ENCODE measurements at places on chromosomes 12 and 14. TPM values are rescaled to one million over a fixed set of nuclear protein-coding genes. Genes with fewer than 3 reads are reported as not detected.
A peak's percentile ranks its signal among the peaks of the same experiment; 100 is the strongest.

GRCh38 chr14:32436993-32437392 lies 107.9 kb downstream of the AKAP6 start:
- H3K4me1 ChIP-seq, result peaks cover 4% of the 10 kb centered on the region
- H3K36me3 ChIP-seq, result no peaks in the 10 kb centered on the region
- no peak overlapping the region for H3K27ac ChIP-seq
- no peaks in the 10 kb centered on the region for H3K27me3 ChIP-seq
- H3K4me3 ChIP-seq, result no peak overlapping the region
- peak; percentile 26 for DNase-seq

DNA sequence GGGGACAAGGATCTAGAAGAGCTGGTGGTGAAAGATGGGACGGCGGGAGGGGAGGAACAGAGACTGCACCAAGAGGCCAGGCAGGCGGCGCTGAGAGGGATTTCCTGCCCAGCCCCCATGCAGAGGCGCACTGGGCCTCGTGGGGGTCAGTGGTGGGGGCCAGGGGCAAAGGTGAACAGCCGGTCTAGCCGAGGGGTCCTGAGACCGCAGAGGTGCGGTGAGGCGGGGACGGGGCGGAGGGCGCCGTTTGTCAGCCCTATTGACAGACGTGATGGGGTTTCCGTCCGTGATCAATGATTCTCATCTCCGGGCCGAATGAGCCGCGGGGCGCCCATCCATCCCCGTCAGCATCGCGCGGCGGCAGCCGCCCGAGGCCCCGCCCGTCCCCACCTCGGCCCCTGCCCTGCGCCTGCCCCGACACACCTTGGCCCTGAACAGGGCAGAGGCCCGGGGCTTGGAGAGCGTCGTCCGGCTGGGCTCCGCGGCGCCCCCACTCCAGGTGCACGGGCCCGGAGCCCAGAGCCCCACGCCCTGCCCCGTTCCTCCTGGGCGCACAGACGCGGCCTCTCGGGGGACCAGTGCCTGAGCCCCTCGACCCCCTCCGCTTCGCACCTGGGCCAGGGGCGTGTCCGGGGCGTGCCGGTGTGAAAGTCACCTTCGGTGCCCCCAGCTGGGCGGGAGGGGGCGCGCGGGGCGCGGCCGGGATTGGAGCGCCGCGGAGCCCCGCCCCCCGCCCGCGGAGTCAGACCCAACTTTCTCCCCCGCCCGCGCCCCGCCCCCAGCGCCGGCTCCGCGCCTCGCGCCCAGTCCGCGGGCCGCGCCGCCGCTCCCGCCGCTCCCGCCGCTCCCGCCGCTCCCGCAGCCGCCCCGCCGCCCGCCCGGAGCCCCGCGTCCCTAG lies at the start of gene NXPH4:
TSS of gene NXPH4 (plus strand) at position 781 of the 898 bp plus-strand sequence. CDS start 176 bp downstream, outside the sequence.
- DNase-seq, result peak; percentile 95
- H3K27me3 ChIP-seq, result peaks cover 53% of the 10 kb centered on the region
- H3K36me3 ChIP-seq, result peaks cover 25% of the 10 kb centered on the region
- peak within 1 kb of the TSS; percentile 71 for H3K4me3 ChIP-seq
- no peak within 1 kb of the TSS for H3K27ac ChIP-seq

- H3K4me1 ChIP-seq, result no peaks in the 10 kb centered on the region
- no peaks in the 10 kb centered on the region for H3K36me3 ChIP-seq
- no peaks in the 10 kb centered on the region for H3K27me3 ChIP-seq
- H3K4me3 ChIP-seq, result no peak overlapping the region
- DNase-seq, result peak; percentile 90
These were observed 110.1 kb upstream of the TMEM132D start for GRCh38 chr12:130013771-130014484.

DNA sequence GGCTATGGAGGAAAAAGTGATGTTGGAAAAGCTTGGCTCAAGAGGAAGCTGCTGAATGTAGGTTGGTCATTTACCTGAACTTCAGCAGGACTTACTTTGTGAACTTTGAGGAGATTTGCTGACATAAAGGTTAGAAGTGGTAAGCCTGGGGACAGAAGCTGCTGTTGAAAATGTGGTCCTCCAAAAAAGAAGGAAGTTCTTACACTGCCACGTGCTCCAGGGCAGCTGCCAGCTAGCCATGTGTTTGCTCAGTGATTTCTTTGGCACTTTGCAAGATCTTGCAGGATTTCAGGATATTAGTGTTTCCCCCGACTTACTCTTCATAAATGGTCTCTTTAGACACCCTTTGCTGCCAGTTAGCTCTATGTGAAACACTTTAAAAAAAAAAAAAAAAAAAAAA lies 14.8 kb upstream of the DYRK2 start:
- H3K4me3 ChIP-seq, result no peak overlapping the region
- DNase-seq, result no peak
- no peaks in the 10 kb centered on the region for H3K27me3 ChIP-seq
- H3K27ac ChIP-seq, result no peak overlapping the region
- H3K36me3 ChIP-seq, result no peaks in the 10 kb centered on the region
- no peaks in the 10 kb centered on the region for H3K4me1 ChIP-seq

DNA sequence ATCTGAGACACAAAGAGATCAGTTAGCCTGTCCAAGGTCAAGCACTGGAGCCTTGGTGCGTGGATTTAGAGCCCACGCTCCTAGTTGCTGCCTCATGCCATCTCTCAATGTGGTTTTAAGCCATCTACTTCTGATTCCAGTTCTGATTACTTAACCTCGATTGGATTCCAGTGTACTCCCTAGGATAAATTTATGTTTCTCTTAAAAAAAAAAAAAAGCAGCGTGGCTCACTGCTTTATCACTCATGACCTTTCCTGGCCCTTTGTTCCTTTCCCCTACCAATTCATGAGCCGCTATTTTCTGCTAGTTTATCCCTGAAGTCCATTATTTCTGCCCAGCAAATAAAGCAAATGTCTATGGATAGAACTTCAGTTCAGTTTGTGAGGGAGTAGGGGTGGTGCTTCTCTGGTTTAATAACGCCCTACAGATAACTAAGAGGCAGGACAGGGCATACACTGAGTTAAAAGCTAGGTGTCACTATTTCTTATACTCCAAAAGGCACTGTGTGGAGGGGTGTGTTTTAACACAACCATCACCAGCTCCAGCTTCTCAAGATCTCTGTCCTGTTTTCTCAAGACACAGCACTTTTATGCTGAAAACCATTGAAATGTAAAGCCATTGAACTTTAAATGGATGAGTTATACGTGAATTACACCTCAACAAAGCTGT lies 9.8 kb upstream of the PARP11 start:
- no peak overlapping the region for H3K4me3 ChIP-seq
- DNase-seq, result peak; percentile 50
- H3K27me3 ChIP-seq, result peaks cover 14% of the 10 kb centered on the region
- no peak overlapping the region for H3K27ac ChIP-seq

DNA sequence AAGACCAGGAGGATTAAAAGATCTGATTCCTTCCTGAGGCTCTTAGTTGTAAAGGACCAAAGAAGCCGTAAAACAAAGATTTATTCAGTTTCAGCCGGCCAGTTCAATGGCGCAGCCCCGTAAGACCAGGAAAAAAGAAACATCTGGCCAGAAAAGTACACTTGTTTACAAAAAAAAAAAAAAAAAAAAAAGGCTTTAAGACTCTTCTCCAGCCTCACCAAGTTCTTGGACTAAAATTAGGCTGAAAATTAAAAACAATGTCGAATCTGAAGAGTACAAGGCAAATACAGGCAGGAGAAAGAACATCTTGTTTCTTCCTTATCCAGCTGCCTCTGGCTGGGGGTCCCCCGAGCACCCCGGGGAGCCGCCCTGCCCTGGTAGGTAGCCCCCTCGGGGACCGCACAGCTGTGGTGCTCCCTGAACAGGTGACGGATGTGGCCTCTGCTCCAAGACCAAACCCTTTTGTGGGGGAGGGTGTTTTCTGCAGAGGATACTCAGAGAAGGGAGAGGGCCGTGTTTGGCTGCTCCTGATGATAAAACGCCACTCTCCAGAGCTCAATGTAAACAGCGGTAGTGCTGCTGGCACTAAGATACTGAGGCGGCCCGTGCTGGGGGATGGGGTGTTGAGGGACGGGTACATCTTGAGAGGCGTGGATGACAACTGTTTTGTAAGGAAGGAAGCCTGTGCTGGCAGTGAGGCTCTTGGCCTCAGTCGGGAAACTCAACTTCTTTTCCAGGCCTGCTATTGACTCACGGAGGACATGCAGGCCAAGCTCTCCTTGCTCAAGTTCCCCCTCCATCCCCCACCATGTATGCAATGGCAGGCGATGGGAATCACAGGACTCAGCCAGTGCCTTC lies 201.0 kb upstream of the DIO3 start:
- H3K27ac ChIP-seq, result no peak overlapping the region
- H3K27me3 ChIP-seq, result peaks cover 13% of the 10 kb centered on the region
- peak; percentile 75 for DNase-seq
- H3K4me3 ChIP-seq, result no peak overlapping the region
- H3K36me3 ChIP-seq, result no peaks in the 10 kb centered on the region
- no peaks in the 10 kb centered on the region for H3K4me1 ChIP-seq

DNA sequence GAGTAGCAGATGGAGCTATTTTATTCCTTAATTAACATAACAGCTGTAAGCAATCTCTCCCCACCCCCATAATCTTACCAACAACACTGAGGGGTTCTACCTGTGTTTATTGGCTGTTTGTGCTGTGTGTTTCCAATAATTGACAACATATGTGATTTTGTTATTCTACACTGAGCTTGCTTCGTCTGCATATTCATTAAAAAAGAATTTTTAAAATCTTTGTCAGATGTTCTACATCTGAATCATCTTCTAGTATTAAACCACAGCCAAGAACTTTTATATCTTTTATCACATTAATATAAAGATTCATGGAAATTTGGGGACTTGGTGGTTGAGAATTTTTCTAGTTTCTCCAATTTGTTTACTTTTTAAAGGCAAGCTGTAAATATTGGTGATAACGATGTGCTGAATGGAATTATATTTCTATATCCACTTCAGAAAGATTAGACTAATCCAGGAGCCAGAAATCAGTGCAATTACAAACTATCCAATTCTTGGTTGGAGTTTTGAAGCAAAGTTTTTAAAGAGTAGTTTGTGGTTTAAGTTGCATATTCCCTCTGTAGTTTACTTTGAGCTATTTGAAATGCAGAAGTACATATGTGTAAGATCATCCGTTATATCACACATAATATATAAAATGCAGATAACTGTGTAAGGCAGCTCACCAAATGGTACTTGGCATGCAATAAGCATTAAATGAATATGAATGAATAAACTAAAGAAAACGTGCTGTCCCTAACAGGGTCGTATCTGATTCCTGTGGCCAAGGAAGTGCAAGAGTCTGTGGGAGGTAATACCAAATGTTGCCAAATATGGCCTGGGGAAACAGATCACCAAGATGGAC lies 206.9 kb downstream of the PELI2 start:
- H3K4me1 ChIP-seq, result peaks cover 21% of the 10 kb centered on the region
- H3K27me3 ChIP-seq, result no peaks in the 10 kb centered on the region
- peak overlapping the region; percentile 26 for H3K4me3 ChIP-seq
- H3K27ac ChIP-seq, result peak overlapping the region; percentile 75
- no peak for DNase-seq

DNA sequence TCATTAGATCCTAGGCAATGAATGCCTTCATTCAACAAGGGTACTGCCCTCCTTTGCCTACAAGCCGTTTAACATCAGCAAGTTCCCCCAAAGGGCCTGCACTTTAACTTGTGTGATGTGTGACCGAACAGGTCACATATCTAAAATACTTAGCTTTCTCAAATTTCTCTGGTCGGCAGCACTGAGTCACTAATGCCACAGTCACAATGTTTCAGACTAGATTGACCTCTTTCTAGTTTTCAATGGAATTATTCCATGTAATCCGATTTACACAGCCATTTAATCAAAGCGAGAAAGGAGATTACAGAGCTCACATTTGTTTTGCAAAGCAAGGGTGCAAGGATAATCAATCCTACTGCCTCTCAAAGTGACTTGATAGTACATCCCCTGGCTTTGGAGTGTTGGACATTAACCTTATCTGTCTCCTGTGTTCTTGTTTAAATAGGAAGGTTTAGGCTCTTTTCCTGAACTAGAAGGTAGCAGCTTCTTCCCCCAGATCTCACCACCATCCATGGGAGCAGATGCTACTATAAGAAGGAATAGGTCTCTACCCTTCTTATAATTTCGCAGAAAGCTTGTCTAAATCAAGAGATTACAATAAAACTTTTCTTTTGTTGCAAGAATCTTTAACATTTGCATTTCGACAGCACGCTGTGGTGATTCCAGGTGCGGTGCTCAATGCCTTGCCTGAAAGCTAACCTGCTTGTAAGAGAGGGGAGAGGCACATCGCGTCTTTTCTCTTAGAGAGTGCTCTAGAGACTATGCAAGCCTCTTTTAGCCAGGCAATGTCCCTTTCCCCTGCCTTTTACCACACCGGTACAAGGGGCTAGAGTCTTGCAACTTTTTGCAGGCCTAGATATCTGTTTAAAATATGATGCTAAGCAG lies 1.8 kb downstream of the KITLG start:
- H3K4me3 ChIP-seq, result peak overlapping the region; percentile 81
- H3K36me3 ChIP-seq, result no peaks in the 10 kb centered on the region
- peak overlapping the region; percentile 65 for H3K27ac ChIP-seq
- peak; percentile 41 for DNase-seq
- H3K4me1 ChIP-seq, result peaks cover 33% of the 10 kb centered on the region

DNA sequence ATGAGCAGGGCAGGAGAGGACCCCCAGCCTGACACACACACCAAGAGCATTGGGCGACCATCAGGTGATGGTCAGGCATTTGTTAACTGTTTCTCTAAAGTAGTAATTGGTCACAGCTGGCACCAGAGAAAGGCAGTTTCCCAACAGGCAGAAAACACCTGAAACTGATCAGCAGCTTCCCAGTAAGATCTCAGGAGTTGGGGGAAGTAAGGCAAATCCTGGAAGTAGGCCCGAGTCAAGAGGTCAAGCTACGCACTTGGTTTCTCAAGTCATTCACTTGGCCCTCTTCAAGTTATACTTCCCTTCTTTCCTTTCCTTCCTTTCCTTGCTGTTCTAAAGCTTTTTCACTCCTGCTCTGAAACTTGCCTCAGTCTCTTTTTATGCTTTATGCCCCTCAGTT lies 135.8 kb downstream of the SSPN start:
- DNase-seq, result no peak
- no peaks in the 10 kb centered on the region for H3K4me1 ChIP-seq
- no peak overlapping the region for H3K27ac ChIP-seq
- H3K36me3 ChIP-seq, result no peaks in the 10 kb centered on the region
- no peak overlapping the region for H3K4me3 ChIP-seq
- H3K27me3 ChIP-seq, result no peaks in the 10 kb centered on the region

DNA sequence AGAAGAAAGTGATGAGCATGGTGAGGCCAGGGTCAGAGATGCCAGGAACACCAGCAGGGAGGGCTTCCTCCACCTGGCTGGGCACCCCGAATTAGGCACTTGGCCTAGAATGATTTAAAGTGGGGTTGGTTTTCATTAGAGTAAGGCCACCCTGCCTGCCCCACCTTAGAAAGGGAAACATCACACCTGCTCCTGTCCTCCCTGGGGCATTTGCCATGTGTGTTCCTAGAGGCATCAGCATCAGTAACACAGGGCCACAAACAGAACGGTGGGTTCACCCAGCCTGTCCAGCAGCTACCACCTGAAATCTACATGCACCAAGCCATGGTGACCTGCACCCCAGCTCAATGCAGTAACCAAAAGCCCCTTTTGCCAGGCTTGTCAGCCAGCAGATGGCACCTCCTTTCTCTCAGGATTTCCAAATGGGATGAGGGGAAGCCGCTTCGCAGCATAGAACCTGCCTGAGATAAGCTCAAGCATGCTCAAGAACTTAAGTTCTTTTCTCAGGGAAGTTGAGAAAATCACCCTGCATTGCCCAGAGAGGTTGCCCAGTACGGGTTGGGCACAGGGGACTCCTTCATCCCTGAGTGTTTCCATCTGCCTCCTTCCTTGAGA lies 338.8 kb downstream of the DPF3 start:
- peaks cover 31% of the 10 kb centered on the region for H3K4me1 ChIP-seq
- H3K27me3 ChIP-seq, result peaks cover 3% of the 10 kb centered on the region
- H3K27ac ChIP-seq, result no peak overlapping the region

Gene MMP17
- 11.2 TPM for total RNA-seq

Gene CACNA1C
- 19.2 TPM for total RNA-seq

Gene GALNT6
- 9.8 TPM for total RNA-seq
